ENCODE measurements at places on chromosomes 3 and 15.

- no peak for DNase-seq
Measured at GRCh38 chr3:196175722-196176121, 35.5 kb downstream of the ZDHHC19 start.

GRCh38 chr3:72548981-72549380 lies 299.3 kb downstream of the SHQ1 start:
- DNase-seq = no peak

DNA sequence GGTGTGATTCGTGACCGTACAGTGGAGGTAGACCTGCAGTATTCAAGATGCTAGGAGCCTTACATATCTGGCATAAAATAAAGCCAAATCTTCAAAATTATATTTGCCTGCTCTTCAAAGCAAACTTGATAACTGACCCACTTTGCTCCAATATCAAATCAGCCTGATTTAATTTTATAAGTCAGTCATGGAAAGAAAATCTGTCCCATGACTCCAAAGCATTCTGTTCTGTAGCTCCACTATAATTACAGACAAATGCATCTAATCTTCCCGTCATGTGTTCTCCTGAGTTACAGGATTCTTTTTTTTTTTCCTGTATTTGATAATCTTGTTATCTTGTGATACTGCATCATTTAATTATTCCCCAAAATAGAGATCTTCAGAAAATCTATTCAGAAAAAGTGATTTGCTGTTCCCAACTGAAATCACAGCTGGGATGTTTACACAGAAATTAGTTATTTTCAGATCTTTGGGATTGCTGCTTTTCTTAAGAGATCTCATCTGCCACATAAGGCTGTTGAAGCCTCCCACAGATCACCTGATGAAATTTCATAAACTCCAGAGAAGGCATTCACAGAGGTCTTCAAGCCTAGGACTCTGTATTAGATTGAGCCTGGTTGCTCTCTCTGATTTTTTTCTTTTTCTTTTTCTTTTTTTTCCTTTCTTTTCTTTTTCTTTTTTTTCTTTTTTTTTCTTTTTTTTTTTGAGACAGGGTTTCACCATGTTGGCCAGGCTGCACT lies 27.2 kb downstream of the TIMP4 start:
- no peak for DNase-seq

DNA sequence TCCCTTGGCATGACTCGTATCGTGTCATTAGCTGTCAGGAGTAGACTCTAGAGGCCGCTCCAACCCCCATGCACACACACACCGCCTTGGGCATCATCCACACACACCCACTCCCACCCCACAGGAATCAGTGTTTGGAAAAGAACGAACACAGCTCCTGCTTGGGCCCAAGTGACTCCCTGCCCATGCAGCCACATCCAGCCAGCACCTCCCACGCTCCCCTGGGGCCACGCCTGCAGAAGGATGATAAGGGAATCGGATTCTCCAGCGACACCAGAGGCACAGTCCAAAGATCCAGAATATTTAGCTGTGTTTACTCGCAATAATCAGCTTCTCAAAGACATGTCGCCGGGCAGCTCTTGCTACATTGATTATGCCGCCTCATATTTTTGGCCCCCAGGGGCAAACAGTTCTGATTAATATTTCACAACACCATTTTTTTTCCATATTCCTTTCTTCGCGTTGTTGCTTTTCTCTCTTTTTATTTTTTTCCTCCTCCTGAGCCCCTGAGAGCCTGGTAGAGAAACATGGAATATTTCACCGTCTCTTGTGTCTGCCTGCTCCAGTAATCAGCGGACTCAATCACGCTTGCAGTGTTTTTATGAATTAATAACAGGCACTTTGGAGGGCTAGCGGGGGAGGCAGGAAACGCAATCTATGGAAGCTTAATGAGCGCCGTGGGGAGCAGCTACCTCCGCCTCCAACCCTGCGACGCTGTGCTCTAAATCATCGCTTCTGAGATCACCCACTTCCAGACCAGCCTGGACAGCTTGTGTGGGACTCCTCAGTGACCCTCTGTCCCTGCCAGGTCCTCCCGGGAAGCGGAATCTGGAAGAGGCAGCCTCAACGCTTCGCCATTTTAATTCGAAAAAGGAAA lies 221.4 kb downstream of the TLE3 start:
- no peak for DNase-seq

DNA sequence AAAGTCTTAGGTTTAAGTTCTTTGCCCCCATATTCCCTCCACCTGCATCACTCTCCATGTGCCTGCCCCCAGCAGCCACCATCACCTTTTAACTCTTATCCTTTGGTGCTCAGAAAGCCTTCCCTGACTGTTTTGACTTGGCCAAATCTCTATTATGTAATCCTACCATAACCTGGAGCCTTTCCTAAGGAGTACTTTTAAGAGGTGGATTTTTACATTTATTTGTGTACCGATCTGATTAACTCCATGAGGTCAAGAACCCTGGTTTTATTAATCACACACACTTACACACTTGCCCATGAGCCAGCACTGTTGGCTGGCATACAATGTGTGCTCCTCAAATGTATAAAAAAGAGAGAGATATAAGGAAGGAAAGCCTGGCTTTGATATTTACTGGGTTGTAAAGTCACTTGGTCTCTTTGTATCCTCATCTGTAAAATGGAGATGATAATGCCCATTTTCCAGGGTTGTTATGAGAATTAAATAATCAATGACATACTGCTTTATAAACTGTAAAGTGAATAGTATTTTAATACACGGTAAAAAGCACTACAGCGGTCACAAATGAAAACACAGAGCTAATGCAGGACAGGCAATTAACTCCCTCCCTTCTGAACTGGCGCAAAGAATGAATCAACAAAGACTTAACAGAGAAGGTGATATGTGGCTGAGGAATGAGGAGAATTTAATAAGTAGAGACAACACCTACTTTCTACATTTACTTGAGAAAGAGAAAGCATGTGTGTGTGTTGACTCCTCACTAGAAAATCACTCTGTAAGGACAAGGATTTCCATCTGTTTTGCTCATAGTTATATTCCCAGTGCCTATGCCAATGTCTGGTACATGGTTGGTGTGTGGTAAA lies 45.4 kb downstream of the ATP13A4 start:
- DNase-seq = no peak

Data from DMS153 (cell line).